HFFc6 (cell line): ENCODE measurements at places on chromosomes 6 and 20. TPM values are rescaled to one million over a fixed set of nuclear protein-coding genes. Genes with fewer than 3 reads are reported as not detected.

DNA sequence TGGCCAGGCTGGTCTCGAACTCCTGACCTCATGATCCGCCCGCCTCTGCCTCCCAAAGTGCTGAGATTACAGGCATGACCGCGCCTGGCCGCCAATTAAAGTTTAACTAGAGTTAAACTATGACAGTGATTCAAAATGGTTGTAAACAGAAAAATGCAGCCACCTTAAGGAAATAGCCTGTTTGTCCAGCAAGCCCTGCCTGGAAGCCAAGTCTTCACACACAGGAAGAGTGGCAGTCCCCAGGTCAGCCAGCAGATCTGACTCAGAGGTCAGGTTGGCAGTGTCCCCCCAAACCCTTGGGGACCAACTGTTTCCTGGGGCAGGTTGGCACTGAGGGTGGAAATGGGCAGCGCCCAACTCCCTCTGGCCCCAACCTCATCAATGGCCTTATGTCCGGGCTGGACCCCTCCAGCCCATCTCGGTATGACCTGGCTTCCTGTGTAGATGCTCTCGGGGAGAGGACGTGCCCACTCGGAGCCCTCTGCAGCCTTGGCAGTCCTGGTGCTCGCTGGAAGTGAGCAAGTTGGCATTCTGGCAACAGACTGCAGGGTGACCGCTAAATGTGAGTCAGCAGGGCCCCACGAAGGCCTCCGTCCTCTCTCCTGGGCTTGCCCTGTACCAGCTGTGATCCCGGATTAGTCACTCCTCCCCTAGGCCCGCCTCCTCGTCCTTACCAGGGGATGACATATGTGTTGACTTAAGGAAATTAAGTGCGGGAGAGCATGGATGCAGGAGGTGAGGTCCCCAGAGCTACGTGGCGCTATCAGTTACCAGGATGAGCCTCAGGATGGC lies 9.7 kb upstream of the HSP90AB1 start:
- H3K4me3 ChIP-seq = peak overlapping the region; percentile 86
- DNase-seq = peak; percentile 98
- peaks cover 50% of the 10 kb centered on the region for H3K4me1 ChIP-seq

GRCh38 chr20:48238326-48238725 lies 453.0 kb upstream of the SULF2 start:
- peaks cover 3% of the 10 kb centered on the region for H3K27me3 ChIP-seq
- no peak overlapping the region for H3K4me3 ChIP-seq
- no peaks in the 10 kb centered on the region for H3K36me3 ChIP-seq
- peak overlapping the region; percentile 36; the same call in 1 of the 2 replicates for H3K27ac ChIP-seq
- DNase-seq = peak; percentile 26

DNA sequence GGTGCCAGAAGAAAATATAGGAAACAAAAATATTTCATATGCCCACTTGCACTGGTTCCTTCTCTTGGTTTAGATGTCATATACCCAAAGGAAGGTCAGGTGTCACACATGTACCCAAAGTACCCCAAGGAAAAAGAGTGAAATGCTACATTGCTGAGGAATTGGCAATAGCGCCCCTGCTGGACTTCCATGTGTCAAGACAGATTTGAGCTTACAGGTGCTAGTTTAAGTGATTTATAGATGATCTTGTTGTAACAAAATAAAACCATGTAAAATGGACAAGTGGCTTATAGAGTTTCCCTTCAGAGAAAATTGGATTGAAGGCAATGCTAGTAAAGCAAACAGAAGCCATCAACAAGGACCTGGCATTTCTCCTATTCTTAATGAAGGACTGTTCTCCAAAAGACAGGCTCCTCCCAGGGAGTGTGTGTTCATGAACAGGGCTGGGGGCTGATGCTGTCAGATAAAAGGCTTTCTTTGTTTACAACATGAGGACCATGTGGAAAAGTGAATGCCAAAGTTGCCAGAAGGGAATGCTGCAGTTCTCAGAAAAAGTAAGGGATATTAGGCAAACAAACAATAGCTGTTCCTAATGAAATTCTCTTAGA lies 64.3 kb upstream of the PAK5 start:
- H3K27ac ChIP-seq = no peak overlapping the region
- no peak overlapping the region for H3K4me3 ChIP-seq
- no peaks in the 10 kb centered on the region for H3K4me1 ChIP-seq
- H3K36me3 ChIP-seq = no peaks in the 10 kb centered on the region

The NMBR gene
- total RNA-seq = not detected in 3 replicates

The FGD2 gene
- not detected in 3 replicates for total RNA-seq

The TFAP2A gene
- total RNA-seq = 77.2 and 80.6 TPM in 2 replicates

The SYNJ2 gene
- total RNA-seq = 31.4 to 46.4 TPM (median 37.0 TPM) in 3 replicates

The CRISP3 gene
- not detected in 3 replicates for total RNA-seq

The PSMB1 gene
- 227 to 264 TPM (median 258 TPM) in 3 replicates for total RNA-seq

The ALDH5A1 gene
- total RNA-seq = 0.68 and 2.1 TPM in 2 replicates

The C6orf141 gene
- total RNA-seq = not detected in 3 replicates

The ISM1 gene
- total RNA-seq = not detected in 3 replicates
